CD4-positive, alpha-beta T cell treated with Interleukin-15 for 1 hour (primary cell): ENCODE measurements at places on chromosomes 2 and 18.

GRCh38 chr2:204115137-204116056 is 178.8 kb downstream of the ICOS start:
- DNase-seq, result no peak

- no peak for DNase-seq
Observed at GRCh38 chr2:16609786-16610185, 55.8 kb downstream of the CYRIA start.

GRCh38 chr2:215870088-215870490 is 143.3 kb downstream of the MREG start:
- no peak for DNase-seq

- no peak for DNase-seq
Observed at GRCh38 chr18:36733150-36733549, 95.7 kb downstream of the TPGS2 start.

DNA sequence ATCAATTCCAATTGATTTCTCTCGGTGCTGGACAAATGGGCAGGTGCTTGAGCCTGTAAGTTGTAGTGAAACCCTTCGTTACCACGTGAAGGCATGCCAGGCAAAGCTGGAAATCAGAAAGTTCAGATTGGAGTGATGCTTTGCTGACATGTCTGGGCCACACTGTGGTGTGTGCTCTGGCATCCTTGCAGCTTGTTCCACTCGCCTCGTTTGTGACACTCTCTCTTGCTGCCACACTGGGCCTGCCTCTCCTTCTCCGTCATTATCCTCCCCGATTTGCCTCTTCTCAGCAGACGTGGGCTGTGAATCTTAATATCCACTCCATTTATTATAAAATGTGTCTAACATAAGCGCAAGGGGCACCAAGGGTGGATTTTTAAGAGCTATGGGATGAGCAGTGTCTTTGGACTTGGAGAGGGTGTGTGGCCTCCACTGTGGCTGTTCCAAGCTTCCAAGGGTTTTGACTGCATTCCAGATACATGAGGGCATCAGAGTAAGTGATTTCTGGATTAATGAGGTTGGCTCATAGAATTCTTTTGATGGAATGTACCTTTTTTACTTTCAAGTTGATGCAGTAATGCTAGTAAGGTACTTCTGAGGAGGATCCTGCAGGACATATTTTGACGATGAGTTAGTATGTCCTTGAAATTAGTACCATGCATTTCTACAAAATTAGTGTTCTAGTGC is 238.8 kb downstream of the TPGS2 start:
- no peak for DNase-seq

- DNase-seq, result no peak
Observed at GRCh38 chr2:54469484-54470053, 13.4 kb downstream of the SPTBN1 start.

DNA sequence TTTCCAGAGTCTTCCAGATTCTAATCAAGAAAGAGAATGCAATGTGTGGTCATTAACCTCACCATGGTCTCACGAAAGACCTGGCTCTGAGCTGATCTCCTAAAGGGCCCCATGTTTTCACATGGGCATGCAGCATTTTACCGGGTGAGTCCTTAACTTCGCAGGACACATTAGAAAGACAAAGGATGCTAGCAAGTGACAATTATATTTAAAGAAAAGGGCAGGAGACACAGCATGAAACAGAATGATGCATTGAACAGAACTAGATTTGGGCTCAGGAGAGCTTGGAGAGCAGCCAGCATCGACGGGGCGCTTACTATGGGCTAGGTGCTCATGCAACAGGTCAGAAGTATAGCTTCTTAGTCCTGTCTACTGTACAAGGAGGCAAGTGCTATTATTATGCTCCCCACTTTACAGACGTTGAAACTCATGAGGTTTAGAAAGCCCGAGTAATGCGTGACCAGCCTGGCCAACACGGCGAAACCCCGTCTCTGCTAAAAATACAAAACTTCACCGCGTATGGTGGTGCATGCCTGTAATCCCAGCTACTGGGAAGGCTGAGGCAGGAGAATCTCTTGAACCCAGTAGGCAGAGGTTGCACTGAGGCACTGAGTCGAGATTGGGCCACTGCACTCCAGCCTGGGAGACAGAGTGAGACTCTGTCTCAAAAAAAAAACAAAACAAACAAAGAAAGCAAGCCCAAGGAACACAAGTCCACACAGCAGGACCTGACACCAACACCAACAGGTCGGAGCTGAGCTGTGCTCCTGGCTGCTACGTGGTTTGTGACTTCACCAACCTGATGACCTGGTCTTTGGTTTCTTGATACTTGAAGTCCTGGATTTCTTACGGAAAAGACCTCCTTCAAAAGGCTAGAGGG is 16.1 kb downstream of the MBP start:
- DNase-seq, result no peak

GRCh38 chr2:232540441-232541041 is 1.0 kb downstream of the CHRNG start:
- DNase-seq, result no peak

GRCh38 chr2:197477797-197478196 is 21.8 kb downstream of the HSPD1 start:
- DNase-seq, result no peak

DNA sequence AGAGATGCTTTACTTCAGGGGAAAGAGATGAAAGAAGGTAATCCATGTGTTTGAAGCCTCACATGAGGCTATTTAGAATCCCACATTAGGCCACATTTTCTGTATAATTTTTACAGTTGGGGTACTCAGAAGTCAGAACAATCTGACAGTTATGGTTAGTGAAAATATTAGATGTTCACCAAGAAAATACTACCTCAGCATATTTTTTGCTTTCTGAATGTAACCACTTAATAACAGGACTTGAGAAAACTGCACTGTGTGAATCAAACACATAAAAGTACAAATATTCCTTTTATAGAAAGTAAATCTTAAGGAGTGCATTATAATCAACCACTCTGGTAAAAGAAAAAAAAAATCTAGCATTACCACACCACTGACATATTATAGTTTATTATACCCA is 169.3 kb downstream of the SATB2 start:
- no peak for DNase-seq

DNA sequence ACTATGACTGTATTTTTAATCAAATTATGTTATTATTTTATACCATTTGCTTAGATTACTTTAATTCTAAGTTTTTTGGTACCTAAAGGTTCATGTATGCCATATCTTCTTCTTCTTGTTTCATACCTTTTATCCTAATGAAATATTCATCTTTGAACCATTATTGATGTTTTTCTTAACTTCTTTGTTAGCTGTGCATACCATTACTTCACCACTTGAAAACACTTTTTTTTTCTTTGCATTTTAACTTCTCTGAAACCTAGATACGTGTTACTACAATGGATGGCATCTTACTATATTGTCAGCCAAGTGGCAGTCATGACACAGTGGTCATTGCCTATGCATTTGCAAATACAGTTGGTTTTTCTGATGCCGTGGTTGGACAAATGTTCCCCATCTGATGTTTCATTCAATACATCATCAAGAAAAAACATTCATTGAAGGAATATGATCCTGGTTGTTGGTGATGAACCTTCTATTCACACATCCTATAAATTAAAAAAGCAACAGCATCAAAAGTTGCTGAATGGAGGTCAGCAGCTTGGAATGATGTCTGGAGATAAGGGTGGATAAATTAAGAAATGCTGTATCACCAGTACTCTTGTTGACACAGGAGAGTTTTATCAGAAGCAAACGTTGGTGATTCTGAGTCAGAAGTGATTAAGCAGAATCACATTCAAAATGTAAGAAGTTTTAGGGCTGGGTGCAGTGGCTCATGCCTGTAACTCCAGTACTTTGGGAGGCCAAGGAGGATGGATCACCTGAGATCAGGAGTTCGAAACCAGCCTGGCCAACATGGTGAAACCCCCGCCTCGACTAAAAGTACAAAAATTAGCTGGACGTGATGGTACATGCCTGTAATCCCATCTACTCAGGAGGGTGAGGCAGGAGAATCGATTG is 7.4 kb downstream of the IL36A start:
- DNase-seq, result no peak

GRCh38 chr18:35075132-35075531 is 33.9 kb downstream of the MAPRE2 start:
- DNase-seq, result no peak

GRCh38 chr2:66490588-66491001 is 55.7 kb downstream of the MEIS1 start:
- DNase-seq, result no peak

- DNase-seq, result no peak
Observed at GRCh38 chr2:22375096-22375495, 1009.9 kb upstream of the KLHL29 start.

- DNase-seq, result no peak
Observed at GRCh38 chr2:113305146-113305545, 26.4 kb upstream of the PAX8 start.
